ENCODE measurements at places on chromosomes 7 and 10.

GRCh38 chr10:112653215-112653614 lies 206.2 kb downstream of the VTI1A start:
- no peak for DNase-seq

DNA sequence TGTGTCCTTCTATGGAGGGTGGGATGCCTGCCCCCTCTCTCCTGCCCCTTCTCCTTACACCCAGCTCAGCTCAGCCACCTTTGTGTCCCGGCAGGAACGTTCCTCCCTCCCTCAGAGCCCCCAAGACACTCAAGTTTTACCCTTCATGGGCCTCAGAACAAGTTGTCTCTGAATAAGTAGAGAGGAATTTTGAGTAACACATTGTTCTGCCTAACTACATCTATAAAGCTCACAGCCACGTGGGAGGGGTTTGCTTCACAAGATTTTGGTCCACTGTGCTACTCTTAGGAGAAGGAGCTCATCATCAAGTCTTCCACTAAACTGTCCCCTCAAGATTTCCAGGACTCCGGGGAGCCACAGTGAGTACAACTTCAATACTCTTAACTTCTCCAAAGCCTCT lies 51.6 kb upstream of the ZNF32 start:
- DNase-seq: no peak

DNA sequence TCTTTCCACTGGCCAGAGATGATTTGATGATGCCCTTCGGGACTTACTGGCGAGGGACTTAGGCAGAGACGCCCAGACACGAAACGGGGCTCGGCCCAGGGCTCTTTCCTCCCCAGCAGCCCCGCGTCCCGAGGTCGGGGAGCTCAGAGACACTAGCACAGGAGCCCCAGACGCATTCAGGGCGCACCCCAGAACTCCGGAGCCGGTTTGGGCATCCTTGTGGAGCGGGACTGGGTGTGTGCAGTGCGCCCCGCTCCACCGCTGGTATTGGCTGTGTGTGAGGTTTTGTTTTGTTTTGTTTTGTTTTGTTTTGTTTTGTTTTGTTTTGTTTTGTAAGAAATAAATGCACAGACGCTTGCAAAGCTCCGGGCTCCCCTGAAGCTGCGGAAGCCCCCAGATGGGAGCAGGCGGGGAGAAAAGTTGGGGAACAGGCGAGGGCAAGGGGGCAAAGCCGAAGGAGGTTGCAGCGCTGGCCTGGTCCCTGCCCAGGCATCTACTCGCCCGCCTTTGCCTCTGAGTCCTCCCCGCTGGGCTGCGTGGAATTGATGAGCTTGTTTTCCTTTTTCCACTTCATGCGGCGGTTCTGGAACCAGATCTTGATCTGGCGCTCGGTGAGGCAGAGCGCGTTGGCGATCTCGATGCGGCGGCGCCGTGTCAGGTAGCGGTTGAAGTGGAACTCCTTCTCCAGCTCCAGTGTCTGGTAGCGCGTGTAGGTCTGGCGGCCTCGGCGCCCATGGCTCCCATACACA lies 1.9 kb upstream of the HOXA5 start:
- DNase-seq: no peak

GRCh38 chr7:99325001-99325493 lies 651 bp upstream of the ARPC1A start:
- DNase-seq: no peak

GRCh38 chr10:113539789-113540188 lies 13.1 kb upstream of the HABP2 start:
- DNase-seq: no peak

DNA sequence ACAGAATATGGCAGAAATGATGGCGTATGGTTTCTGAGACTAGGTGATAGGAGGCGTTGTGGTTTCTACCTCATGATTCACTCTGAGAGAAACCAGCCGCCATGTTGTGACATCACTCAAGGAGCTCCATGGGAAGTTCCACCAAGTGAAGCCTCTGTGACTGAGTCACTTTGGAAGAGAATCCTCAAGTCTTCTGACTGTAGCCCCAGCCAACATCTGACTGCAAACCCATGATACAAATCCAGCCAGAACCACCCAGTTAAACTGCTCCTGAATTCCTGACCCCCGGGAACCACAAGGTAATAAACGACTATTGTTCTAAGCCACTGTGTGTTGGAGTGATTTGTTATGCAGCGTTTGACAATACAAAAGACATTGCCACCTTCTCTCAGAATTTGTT lies 91.1 kb upstream of the CARD11 start:
- DNase-seq: no peak

Data from NCI-H774 (cell line).